ENCODE measurements at places on chromosomes 12 and 14. TPM values are rescaled to one million over a fixed set of nuclear protein-coding genes. Genes with fewer than 3 reads are reported as not detected.

TAS2R7 gene
- not detected for total RNA-seq

LGR5 gene
- not detected for total RNA-seq

LRP1-AS gene
- total RNA-seq, result not detected

AQP2 gene
- total RNA-seq, result not detected

TARBP2 gene
- total RNA-seq, result 40.7 TPM

DDN gene
- 0.38 TPM for total RNA-seq

FAM186B gene
- total RNA-seq, result 0.82 TPM

TTC6 gene
- total RNA-seq, result not detected

SOX5 gene
- total RNA-seq, result 2.5 TPM

P2RX2 gene
- total RNA-seq, result not detected

All from activated T-cell treated with anti-CD3 and anti-CD28 coated beads, Interleukin-2, amount 50 U/mL, for 72 hours (primary cell).